ENCODE measurements at places on chromosomes 7 and 10.
A peak's percentile ranks its signal among the peaks of the same experiment; 100 is the strongest.

DNA sequence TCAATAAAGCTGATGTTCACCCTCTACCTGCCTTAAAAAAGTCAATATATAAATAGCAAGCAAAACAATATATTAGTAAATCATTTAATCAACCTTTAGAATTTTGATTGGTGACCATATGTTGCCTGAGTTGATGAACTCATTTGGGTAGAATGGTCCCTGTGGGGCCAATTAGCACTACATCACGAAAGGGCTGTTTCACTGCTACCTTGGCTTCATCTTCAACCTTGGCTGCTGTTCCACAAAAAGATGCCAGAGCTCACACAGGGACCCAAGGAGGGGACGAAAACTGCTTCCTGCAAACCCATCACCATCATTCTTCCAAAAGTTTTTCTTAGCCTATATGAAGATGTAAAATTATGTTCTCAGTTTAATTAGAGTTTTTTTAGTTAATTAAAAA is 35.4 kb upstream of the HBP1 start:
- DNase-seq, result no peak

- DNase-seq, result no peak
These were observed 74.8 kb downstream of the HIPK2 start for GRCh38 chr7:139702811-139703486.

- no peak for DNase-seq
These were observed 1.5 kb upstream of the C10orf95 start for GRCh38 chr10:102452672-102453340.

GRCh38 chr7:112060625-112061024 is 145.6 kb downstream of the DOCK4 start:
- no peak for DNase-seq

GRCh38 chr7:141102436-141102835 is 28.6 kb downstream of the TMEM178B start:
- DNase-seq, result no peak

DNA sequence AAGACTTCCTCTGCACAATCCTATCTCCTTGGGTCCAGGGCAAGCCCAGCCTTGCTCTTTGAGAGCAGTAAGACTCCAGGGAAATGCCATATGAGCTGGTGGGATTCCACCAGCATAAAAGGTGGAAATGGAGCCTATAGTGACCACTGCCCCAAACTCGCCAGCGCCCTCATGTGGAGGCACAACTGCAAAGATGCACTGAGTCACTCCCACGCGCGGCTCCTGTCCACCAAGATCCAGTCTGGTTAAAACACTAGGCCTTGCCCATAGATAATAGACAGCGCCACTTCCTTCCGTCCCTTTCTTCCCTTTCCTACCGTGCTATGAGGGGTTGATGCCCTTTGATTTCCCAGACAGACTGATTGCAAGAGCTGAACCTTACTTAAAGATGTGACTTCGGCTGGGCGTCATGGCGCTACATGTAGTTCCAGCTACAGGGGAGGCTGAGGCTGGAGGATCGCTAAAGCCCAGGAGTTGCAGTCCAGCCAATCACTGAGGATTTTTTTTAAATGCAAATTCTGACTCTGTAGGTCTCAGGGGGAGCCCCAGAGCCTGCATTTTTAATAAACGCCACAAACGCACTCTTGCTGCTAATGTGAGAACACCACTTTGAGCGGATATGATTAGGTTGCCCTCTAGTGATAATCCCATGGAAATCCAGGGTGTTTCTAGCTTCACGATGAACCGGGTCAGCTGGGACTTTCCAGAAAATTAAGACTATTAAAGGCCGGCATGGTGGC is 136.5 kb downstream of the EPC1 start:
- no peak for DNase-seq

- no peak for DNase-seq
These were observed 16.8 kb upstream of the LAT2 start for GRCh38 chr7:74193054-74193453.

DNA sequence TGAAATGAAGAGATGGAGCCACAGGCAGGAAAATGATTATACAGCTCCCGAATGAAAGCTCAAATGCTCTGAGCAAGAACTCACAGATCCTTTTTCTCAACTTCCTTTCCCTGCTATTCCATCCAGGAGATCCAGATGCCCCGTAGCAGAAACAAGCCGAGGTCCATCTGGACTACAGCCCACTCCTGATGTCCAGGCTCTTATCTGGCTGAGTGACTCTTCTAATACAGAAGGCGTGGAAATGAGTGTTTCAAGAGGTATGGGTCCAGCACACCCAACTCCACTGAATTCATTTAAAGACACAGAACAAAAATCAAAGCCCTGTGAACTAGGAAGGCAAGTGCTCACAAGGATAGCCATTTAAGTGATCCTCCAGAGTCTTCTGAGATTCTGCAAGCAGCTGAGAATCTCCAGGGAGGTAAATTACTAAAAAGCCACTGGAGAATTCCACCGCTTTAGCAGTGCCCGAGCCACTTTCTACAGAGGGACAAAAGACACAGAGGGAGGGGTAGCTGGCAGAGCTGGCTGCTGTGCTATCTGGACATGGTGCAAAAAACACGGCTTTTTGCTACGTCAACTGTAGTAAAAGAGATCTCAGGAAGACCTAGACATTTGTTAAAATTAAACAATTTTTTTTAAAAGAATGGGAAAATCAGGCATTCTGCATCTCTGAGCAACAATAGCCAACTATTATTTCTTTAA is 24.5 kb downstream of the FAM171A1 start:
- no peak for DNase-seq

- DNase-seq, result peak; percentile 90
These were observed 84.6 kb upstream of the PDGFA start for GRCh38 chr7:604001-604883.

GRCh38 chr10:32938554-32939061 is 19.4 kb downstream of the ITGB1 start:
- no peak for DNase-seq

- no peak for DNase-seq
These were observed 19.7 kb downstream of the CHAT start for GRCh38 chr10:49633327-49634068.

DNA sequence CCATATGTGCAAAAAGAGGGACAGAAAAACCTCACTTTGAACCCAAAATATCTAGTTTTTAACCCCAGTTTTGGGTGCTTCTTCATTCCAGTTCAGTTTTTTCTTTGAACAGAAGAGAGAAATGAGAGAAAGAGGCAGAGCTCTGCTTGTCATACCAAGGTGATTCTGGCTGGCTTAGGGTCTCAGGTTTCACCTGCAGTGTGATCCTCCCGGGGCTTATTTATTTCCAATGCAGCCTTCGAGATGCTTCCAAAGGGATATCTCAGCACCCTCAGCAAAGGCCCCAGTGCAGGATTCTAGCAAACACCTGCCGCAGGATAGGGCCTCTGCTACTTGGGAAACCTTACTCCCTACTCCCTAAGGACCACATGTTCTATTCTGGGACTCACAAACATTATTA is 131.3 kb downstream of the WDR11 start:
- no peak for DNase-seq

DNA sequence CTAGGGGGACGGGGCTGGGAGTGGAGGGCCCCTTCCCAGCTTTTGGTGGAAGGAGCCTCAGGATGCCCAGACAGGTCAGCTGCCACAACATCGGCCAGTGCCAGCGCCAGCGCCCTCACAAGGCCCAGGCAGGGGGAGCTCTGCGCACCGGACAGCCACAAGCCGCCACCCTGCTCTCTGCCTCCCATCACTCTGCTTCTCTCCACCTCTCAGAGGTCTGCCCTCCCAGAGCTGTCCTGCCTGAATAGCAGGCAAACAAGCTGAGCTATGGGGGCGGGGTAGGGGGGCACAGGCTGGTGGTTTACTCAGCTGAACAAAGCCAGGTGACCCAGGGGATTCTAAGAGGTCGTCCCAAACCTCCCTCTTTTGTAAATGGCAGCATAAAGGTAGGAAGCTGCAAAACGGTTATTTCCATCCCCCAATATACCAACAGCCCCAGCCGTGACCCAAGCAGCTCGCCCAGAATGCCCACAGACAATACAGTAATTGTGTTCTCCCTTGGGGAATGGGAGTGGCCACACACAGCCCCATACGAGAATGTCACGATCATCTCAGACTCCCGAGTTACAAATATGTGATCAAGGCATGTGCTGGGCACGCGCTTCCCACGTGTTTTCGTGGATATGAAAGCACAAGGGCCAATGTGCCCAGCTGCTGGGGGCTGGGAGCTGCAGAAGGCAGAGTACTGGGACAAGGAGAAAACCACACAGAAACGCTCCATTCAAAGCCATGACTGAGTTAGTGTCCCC is 19.7 kb downstream of the FAM53B start:
- no peak for DNase-seq

All from activated CD4-positive, CD25-positive, alpha-beta regulatory T cell (primary cell).